ENCODE measurements at places on chromosomes 1 and 21.

DNA sequence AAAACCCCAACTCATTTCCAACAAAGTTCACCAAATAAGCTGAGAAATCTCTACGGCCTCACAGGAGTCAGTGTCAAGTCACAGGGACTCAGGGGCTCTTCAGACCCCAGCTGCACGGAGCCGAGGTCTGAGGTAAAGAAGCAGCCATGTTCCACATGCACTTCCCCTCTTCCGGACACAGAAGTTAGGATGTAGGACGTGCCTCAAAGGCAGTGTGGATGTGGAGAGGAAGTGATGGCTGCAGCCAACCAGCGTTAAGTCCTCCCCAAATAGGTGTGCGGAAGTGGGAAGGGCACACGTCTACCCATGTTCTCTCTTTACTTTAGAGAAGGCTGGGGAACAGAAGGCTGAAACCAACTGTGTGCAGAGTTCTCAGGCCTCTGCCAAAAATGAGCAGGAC is 14.6 kb upstream of the NCF2 start:
- DNase-seq: no peak

GRCh38 chr1:96833376-96833775 is 111.8 kb downstream of the PTBP2 start:
- no peak for DNase-seq

DNA sequence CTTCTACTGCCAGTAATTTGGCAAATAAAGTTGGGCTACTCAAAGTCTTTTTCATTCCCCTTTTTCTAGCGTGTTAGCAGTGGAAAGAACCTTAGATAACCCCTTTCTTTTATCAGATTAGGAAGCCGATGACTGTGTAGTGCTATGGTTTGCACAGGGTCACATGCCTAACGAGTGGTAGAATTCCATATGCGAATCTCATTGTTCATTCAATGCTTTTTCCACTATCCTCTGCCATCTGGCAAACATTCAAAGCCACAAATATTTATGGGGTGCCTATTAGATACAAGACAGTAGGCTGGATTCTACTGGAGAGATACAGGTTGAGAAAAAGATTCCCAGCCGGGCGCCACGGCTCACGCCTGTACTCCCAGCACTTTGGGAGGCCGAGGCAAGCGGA is 14.9 kb upstream of the IER5 start:
- no peak for DNase-seq

- no peak for DNase-seq
These were observed 11.3 kb upstream of the LACTBL1 start for GRCh38 chr1:22983944-22984343.

GRCh38 chr1:14842361-14842760 is 243.9 kb downstream of the KAZN start:
- DNase-seq: no peak

- DNase-seq: no peak
These were observed 339.9 kb upstream of the OLFM3 start for GRCh38 chr1:102336602-102337001.

- DNase-seq: no peak
These were observed 8.9 kb upstream of the LCE5A start for GRCh38 chr1:152501704-152502103.

GRCh38 chr1:175222296-175222938 is 29.8 kb upstream of the KIAA0040 start:
- no peak for DNase-seq

- DNase-seq: no peak
These were observed 18.0 kb upstream of the ID3 start for GRCh38 chr1:23577056-23578004.

GRCh38 chr1:84426376-84426775 is 28.1 kb downstream of the DNASE2B start:
- no peak for DNase-seq

GRCh38 chr1:101081496-101082488 is 56.2 kb upstream of the DPH5 start:
- no peak for DNase-seq

DNA sequence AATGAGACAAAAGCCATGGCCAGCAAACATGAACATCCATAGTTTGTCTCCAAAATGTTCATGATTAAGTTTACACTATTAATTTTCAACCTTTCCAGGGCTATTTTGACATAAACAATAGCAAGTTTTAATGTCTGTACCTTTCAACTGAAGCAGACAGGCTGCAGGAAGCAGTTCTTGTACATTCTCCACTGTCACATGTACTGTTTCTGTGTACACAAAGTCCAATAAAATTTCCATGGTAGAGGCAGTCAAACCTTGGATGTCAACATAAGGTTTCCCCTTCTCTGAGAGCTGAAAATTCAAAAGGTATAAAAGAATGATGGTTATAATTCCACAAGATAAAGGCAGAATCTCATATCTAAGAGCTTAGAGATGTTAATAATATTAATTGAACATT is 7.4 kb downstream of the KLHL12 start:
- no peak for DNase-seq

DNA sequence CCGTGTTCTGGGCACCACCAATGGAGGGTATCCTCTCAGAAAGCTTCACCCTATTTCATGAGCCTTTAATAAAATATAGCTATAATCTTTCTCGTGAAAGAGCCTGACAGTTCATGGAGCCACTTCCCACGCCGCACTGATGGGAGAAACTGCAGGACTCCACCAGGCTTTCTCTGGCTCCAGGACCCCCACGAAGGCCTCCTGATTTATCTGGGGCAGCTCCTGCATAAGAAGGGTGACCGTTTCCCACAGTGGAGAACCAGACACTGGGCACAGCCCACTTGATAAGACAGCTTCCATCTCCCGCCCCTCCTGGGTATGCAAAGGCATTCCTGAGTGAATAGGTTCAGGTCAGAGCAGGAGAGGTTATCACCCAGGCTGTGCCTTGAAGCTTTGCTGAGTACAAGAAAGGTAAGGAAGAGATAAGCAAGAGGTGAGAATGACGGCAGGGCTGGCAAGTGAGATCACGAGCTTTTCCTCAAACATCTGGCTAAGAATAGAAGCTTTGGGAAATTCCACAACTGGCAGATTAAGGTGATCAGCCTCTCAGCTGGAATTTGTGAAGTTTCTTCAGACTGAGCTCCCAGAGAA is 499.8 kb downstream of the KIF26B start:
- DNase-seq: no peak

DNA sequence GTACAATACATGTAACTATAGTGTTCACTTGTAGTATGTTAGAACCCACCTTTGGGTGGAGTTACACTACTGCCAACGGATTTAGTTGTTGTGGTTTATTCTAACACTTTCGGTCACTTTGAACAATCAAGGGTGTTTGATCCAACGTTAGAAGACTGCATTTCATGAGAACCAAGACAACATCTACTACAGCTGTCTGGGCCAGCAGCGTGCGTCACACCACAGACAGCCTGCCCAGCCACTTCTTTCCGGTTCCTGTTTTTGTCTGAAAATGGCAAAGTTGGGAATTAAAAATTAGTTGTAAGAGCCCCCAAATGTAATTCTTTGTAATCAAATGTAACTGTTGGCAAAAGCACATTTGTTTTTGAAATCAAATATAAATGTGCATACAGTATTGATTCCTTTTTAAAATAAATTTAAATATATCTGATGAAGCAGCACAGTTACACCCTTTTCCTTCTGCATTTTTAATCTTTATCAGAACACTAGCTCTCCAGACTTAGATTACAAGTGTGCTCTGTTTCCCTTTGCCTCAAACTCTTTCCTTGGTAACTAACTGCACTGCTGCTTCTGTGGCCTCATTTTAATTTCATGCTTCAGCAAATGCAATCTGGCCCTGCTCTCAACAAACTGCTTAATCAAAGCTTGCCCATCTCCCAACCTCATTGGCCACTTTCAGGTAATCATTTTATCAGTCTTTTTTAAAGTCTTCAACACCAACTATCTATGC is 86.6 kb upstream of the DPH5 start:
- DNase-seq: no peak

GRCh38 chr1:186965847-186966246 is 137.1 kb downstream of the PLA2G4A start:
- DNase-seq: no peak

DNA sequence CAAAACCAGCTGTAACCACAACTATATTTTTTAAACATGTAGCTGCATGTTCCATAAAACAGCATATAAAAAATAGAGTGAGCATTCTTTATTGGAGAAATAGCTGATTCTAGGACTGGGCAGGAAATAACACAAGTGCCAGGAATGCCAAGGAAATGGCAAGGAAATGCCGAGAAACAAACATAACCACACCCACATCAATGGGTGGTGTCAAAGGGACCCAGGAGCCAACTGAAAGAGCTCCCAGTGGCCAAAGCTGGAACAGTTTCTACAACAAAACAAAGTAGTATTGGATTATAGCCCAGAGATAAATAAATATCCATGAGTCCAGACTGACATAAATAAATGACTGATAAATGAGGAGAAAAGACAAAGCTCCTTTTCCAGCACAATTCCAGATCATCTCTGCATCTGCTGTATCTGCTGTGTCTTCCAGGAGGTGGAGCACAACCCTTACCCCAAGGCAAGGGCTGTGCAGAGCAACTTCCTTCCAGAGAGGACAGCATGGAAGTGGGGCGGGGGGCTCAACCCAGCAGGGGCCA is 28.1 kb downstream of the ADARB1 start:
- DNase-seq: no peak

- no peak for DNase-seq
These were observed 7.9 kb upstream of the TIAM1 start for GRCh38 chr21:31351960-31352359.
